Amygdala (tissue), 56 donors: ENCODE measurements at places on chromosomes 12 and 14.
A peak's percentile ranks its signal among the peaks of the same experiment; 100 is the strongest.

- DNase-seq = no peak
Measured at GRCh38 chr12:43921666-43922337, 85.9 kb downstream of the TMEM117 start.

- no peak for DNase-seq
Measured at GRCh38 chr12:13141686-13142085, 38.2 kb upstream of the GSG1 start.

DNA sequence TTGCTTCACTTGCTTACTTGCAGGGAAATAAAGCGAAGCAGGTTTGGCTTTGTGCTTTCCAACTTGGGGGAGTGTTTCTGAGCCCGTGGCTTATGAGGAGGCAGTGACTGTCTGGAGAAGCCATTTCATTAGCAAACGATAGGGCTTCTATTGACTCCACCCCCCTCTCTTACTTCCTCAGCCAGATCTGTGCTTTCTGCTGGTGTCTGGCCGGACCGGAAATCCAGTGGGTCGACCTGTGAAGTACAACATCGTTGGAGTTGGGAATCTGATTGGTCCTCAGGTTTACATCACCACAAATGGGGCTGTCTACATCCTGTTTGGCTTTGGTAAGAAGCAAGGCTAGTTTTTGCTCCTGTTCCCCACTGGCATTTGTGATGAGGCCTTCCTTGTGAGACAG is 22.3 kb downstream of the FAM234B start:
- DNase-seq = no peak

DNA sequence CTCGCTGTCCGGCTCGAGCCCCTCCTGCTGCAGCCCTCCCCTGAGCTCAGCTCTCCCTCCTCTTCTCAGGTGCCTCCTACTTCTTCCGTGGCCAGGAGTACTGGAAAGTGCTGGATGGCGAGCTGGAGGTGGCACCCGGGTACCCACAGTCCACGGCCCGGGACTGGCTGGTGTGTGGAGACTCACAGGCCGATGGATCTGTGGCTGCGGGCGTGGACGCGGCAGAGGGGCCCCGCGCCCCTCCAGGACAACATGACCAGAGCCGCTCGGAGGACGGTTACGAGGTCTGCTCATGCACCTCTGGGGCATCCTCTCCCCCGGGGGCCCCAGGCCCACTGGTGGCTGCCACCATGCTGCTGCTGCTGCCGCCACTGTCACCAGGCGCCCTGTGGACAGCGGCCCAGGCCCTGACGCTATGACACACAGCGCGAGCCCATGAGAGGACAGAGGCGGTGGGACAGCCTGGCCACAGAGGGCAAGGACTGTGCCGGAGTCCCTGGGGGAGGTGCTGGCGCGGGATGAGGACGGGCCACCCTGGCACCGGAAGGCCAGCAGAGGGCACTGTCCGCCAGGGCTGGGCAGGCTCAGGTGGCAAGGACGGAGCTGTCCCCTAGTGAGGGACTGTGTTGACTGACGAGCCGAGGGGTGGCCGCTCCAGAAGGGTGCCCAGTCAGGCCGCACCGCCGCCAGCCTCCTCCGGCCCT is 22.8 kb downstream of the MMP17 start:
- no peak for DNase-seq

DNA sequence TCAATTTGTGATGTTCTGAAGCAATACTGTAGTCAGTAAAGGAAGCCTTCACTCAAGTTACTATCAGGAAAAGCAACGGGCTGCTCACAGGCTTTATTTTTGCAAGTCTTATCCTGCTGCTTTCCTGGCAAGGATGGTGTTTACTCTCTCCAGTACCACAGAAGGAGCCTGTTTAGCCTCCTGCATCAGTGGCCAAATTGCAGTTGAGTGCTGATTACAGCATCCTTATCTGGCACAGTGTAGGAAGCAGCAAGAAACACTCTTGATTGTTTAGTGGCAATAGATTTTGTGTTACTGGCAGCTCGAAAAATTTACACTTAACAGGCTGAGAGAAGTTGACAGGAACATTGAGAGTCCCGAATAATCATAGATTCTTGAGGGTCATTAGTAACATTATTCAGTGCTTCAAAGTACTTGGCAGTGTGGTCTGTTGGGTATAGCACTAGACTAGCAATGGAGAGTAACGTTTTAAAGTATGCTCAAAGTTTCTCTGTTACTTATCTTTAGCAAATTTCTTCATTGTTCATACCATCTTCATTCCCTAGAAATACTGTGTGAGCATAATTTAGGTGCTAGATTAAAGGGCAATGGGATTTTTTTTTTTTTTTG is 11.7 kb downstream of the TULP3 start:
- peak; percentile 27 for DNase-seq

DNA sequence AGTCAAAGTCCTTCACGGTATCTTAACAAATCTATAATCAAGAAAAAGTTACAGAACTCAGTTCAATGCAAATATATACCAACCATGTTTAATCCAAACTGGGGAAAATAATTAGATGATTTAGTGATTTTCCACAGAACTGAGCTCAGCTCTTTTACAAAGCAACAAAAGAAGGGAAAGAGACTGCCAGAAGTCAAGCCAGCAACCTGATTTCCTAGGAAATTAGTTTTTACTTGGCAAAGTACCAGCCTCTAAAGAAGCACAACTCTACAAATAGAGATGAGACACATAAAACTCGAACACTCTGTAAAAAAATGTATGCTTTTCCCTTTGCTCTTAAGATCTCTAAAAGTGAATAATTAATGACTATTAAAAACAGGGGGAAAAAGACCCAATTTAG is 19.4 kb downstream of the NUMB start:
- no peak for DNase-seq

GRCh38 chr12:9708853-9709252 is 24.0 kb downstream of the CLECL1 start:
- DNase-seq = no peak

DNA sequence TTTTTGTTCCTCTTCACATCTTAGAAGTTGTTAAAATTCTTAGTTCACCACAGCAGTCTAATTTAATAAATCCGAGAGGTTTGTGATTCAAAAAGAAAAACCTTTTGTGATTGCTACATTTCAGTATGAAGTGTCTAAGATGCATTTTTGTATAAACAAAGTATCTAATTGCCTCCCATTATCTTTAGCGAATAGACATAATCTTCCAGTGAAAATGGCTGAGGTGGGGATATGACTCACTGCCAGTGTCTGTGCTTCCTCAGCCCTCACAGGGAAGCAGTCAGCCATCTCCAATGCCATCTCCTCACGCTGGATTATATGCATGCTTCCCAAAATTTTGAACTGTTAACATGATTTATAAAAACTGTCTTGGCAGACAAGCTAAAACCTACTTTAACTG is 7.6 kb downstream of the GCH1 start:
- DNase-seq = no peak
